ENCODE measurements at places on chromosomes 2 and 18.
A peak's percentile ranks its signal among the peaks of the same experiment; 100 is the strongest.

DNA sequence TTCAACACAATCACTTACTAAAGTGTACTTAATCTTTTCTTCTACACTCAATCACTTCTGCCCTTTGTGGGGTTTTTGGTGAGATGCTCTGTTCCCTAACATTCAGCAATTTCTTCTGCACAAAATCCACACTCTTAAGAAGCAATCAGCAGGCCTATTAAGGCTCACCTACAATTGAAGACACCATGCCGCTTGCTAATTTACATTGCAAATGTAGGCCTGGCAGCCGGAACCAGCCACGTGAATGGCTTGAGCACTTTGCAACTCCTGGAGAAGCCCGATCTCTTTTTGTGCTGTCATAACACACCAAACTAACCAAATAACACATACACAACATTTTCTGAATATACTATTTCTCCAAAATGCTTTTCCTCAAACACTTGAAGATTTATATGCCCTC, 66.3 kb downstream of the NYAP2 start:
- DNase-seq = no peak

DNA sequence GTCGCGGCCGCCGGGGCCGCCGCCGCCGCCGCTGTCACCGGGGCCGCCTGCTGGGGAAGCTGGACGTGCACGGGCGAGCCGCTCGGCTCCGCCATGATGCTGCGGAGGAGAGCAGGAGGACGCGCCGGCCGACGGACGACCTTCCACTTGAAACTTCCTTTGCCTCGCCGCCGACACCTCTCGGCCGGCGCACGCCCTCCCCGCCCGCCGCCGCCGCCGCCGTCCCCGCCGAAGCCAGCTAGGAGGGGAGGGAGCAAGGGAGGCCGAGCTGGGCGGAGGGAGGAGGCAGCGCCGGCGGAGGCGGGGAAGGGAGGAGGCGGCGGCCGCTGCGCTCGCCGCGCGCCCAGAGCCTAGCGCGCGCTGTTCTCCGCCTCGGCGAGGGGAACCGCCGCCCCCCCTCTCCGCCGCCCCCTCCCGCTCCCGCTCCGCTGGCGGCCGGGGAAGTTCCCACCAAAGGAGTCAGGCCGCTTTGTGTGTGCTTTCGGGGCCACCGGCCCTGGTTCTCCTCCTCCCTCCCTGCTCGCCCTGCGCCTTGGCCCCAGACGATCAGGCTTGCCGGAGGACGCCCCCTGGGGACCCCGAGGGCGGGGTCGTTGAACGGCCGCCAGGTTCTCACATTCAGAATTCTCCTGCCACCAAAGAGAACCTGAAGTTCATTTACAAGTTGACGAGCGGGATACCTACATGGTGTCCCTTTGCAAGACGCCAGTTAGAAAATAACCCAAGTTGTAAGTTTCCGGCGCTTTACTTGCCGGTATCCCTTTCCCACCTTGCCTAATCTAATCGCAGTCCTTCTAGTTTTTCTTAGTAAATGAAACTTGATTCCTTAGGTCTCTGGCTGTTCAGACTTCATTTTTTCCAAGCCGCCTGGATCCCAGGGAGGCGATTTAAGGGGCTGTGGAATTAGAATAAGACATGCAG, at the start of gene STK39:
Gene STK39, minus strand, starts transcription at position 255 of the 921 bp plus-strand sequence. Its CDS starts 160 bp downstream, at position 95.
- peak; percentile 82 for DNase-seq

- no peak for DNase-seq
Measured at GRCh38 chr2:191666226-191666625, 11.7 kb upstream of the NABP1 start.

DNA sequence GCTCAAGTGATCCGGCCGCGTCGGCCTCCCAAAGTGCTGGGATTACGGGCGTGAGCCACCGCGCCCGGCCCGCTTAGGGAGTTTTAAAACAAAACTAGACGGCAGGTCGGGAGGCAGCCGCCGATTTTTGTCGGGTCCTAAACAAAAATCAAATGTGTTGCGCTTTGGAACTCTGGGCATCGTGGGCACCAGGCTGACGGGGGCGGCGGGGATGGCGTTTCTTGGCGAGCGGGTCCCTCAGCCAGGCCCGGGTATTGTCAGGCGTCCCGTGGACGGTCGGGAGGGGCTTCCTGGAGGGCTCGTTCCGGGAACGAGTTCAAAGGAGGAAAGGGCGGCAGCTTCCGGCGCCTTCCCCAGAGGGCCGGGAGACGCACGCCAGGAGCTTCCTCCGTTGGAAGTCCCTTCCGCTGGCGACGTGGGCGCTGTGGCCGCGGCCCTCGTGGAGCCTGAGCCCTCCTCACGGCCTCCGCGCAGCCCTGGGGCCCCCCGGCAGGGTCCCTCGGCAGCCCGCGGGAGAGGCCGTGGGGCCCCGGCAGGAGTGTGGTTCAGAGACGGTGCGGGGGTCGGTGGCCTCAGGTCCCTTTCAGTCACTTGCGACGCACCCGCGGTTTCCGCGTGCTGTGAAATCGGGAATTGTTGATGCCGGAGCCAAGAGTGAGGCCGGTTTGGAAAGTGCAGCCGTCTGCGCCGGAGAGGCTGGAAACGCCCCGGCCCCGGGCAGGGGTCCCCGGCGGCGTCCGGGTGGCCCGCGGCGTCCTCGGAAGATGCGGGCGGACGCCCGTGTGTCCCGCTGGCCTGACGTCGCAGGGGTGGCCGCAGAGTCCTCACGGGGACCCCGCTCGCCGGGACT, 59.3 kb downstream of the EMILIN2 start:
- DNase-seq = peak; percentile 33

GRCh38 chr2:174210862-174211261, 37.5 kb downstream of the OLA1 start:
- DNase-seq = no peak

- no peak for DNase-seq
Measured at GRCh38 chr2:126784045-126784444, 114.6 kb upstream of the TEX51 start.

GRCh38 chr2:97765933-97766332, 52.6 kb downstream of the ZAP70 start:
- DNase-seq = no peak

- DNase-seq = no peak
Measured at GRCh38 chr2:79100285-79100684, 12.5 kb upstream of the REG1B start.

- no peak for DNase-seq
Measured at GRCh38 chr2:122627388-122627787, 871.9 kb downstream of the TSN start.

DNA sequence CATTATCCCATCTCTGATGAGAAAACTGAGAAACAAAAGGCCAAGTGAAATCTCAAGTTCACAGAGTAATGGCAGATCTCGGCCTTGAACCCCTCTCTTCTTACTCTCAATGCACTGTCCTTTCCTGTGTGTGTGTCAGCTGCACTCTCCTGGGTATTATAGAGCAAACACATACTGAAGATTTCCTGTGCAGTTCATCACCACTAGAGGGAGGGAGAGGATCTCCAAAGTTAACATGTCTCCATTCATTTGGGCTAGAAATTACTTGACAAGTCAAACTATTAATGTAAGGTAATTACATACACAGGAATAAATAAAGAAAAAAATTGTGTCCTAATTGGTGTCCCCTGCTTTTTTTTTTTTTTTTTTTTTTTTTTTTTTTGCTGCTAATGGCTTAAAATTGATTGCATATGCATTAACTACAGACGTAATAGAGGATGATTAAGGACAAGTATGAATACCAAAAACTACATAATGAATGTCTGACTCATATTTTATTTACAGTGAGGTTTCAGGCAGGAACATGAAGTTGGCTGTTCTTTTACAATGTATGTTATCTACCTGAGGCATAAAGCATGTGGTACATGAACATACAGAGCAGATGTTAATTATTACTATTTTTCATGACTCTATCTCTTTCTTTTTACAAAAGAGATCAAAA, 269.2 kb downstream of the NYAP2 start:
- DNase-seq = peak; percentile 30

- DNase-seq = no peak
Measured at GRCh38 chr2:193980599-193980998, 1676.4 kb upstream of the SLC39A10 start.

GRCh38 chr18:79903787-79904356, 47.6 kb downstream of the SLC66A2 start:
- DNase-seq = no peak

DNA sequence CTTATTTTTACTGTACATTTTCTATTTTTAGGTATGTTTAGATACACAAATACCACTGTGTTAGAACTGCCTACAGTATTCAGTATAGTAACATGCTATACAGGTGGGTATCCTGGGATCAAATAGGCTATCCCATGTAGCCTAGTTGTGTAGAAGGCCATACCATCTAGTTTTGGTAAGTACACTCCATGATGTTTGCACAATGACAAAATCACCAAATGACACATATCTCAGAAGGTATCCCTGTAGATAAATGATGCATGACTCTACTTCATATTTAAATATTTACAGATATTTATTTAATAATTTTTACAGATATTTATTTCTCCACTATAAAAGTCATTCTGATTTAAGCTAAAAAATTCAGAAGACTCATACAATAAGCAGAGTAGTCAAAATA, 233.8 kb upstream of the OSR1 start:
- no peak for DNase-seq

GRCh38 chr2:84735389-84735788, 145.5 kb downstream of the TRABD2A start:
- no peak for DNase-seq

DNA sequence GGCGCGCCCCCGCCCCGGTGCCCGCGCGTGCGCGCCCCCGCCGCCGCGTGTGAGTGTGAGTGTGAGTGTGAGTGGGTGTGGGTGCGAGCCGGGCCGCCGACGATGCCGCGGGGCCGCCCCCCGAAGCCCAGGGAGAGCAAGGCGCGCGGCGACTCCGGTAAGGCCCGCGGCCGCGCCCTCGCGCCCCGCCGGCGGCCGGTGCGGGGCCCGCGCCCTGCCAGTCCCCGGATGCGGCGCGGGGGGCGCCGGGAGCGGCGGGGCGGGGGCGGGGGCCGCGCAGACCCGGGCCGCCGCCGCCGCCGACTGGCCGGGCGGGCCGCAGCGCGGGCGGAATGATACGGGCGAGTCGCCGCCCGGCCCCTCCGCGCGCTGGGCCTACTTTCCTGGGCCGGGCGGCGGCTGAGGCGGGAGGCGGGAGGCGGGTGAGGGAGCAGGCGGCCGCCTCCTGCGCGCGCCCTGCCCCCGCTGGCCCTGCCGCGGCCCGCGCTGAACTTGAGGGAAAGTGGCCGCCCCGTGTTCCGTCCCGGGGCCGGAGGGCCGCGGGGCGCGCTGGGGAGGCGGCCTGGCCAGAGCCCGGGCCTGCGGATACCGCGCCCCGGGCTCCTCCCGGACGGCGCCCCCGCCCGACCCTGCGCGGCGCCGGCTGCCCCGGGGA, at the start of gene ZNF236:
Gene ZNF236, plus strand, starts transcription at position 52 of the 655 bp plus-strand sequence. Its CDS starts 51 bp downstream, at position 103.
- peak; percentile 82 for DNase-seq

DNA sequence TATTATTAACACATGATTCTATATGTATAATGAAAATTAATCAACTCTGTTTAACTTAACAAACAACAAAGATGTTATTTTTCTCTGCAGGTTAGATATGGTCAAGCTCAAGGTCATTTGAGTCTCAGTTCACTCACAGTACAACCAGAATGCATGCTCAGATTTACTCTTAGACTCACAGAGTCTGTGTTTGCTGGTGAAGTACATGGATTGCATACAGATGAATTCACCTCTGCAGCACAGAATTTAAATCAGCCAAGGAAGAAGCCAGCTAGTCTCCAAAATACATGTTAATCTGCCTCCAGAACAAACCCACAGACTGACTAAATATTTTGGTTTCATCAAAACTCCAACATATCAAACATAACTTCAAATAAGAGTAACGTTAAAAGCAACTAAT, 424.5 kb downstream of the RAD51AP2 start:
- no peak for DNase-seq

DNA sequence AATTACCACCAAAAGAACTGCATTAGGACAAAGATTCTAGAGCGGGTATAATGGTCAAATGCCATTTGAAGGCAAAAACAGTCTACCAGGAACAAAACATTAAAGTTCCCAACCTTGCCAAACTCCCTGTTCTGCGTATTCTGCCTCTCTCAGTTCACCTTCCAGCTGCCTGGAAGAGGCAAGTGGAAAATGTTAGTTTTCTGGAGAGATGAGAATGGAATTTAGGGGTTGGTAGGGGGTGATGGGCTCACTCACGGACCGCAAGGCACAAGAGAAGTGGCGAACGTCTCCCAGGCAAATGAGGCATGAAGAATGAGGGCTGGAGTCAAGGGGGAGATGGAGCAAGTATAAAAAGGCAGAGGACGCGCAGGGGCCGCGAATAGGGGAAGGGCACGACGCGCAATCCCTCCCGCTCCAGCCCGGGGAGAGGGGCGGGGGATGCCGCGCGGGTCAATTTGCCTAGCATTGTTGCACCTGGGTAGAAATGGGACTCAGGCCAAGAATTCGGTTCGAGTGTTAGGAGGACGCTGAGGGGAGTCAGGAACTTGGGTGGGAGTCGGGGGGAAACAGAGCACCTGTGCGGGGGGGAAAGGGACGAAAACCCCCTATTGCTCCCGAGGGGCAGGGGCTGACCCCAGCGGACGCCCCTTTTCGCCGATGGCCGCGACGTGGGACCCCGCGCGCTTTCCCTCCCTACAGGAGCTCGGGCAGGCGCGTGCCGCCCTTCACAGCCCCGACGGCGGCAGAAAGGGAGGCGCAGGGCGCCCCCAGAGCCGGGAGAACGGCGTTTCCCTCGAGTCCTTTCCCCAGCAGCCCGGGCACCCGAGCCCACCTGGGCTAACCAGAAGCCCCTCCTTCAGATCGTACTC, 573 bp downstream of the PAIP2B start:
- peak; percentile 44 for DNase-seq

GRCh38 chr2:109486711-109487535, 126.8 kb downstream of the SEPTIN10 start:
- DNase-seq = no peak

DNA sequence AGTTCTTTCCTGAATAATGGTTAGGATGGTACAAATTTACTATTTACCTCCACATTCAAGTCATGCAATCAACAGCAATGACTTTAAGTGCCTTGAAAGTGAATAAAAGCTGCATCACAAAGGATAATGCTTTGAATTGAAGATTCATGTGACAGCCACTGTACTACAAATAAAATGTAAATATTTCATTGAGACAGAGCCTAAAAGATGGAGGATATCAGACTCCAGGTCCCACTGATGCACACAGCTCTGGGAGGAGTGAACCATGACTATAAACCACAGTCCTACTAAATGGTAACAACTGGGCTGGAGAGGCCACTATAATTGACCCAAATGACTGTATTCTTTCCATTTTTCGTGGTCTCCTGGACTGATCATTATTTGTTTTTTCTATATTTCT, 576.9 kb downstream of the ADCYAP1 start:
- no peak for DNase-seq

DNA sequence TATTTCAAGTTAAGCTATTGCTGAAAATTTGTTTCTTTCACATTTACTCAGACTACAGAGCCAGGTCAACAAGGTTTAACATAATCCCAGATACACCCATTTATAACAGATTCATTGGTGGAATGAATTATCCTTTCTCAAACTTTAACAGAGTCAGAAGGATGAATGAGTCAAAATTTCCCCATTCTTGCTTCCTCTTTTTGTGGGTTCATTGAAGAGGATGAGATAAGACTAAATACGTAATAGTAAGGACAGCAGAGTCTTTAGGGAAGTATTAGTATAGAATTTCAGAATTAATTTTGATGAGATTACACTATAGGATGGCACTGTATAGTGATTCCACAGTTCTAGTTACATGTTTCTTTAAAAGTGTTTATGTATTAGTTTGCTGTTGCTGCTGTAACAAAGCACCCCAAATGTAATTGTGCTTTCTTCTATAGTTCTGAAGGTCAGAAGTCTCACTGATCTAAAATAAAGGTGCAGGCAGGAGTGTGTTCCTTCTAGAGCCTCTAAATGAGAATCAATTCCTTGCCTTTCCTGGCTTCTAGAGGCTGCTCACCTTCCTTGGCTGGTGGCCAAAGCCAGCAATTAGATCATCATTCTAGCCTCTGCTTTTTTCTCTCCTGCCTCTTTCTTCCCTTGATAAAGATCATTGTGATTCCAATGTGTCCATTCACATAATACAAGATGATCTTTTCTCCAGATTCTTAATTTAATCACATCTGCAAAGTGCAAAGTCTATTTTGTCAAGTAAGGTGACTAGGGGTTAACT, 309.3 kb upstream of the PIK3C3 start:
- DNase-seq = no peak

Measured in germinal center (tissue), 1 donor.